ENCODE measurements at places on chromosomes 7 and 10.
A peak's percentile ranks its signal among the peaks of the same experiment; 100 is the strongest.

DNA sequence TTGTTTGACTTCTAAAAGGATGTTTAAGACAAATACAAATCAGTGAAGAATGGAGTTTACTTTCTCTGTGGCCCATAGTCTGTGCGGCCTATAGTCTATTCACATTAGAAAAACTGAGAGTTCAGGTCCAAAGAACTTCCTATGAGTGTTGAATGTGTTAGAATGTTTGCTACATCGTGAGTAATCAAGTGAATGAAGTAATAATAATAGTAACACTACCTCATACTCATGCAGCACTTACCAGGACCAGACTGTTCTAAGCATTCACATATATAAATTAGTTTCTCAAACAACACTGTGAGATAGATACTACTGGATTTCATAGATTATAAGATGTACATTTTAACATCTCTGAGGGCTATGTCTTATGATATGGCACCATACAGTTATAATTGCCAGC lies 70.4 kb downstream of the RALA start:
- DNase-seq = no peak

DNA sequence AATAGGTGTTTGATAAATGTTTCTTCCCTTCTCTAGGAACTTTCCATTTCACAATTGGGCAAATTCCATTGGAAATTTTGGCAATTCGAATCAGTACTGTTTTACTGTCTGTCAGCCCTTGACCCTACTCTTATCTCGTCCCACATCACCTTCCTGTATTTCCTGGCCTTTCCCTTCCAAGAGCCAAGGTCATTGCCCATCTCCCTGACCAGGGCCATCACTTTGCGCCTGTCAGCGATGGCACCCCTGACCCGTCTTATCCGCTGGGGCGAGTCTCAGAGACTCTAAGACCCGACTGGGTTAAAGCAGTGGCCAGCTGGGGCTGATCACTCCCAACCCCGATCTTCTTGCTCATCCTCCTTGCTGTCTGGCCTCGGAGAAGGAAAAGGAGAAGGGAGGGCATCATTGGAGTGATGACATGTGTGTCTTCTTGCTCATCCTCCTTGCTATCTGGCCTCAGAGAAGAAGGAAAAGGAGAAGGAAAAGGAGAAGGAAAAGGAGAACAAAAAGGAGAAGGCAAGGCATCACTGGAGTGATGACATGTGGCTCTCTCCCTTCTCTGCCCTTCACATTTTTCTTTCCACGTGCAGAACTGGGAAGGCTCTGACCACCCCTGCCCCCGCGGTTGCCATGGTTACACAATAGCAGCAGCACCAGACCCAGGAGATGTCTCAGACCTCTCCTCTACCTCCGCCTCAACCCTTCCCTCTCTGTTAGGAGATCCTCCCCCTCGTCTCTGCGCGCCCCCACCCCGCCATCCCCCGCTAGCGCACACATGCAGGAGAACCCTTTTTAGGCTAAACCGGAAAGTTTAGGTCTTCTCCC lies 2.0 kb downstream of the SEMA3D start:
- DNase-seq = peak; percentile 63

GRCh38 chr7:102291056-102291915 lies 4.6 kb downstream of the SH2B2 start:
- DNase-seq = no peak

- DNase-seq = peak; percentile 65
These were observed 25.8 kb upstream of the TMEM120A start for GRCh38 chr7:76020031-76020714.

DNA sequence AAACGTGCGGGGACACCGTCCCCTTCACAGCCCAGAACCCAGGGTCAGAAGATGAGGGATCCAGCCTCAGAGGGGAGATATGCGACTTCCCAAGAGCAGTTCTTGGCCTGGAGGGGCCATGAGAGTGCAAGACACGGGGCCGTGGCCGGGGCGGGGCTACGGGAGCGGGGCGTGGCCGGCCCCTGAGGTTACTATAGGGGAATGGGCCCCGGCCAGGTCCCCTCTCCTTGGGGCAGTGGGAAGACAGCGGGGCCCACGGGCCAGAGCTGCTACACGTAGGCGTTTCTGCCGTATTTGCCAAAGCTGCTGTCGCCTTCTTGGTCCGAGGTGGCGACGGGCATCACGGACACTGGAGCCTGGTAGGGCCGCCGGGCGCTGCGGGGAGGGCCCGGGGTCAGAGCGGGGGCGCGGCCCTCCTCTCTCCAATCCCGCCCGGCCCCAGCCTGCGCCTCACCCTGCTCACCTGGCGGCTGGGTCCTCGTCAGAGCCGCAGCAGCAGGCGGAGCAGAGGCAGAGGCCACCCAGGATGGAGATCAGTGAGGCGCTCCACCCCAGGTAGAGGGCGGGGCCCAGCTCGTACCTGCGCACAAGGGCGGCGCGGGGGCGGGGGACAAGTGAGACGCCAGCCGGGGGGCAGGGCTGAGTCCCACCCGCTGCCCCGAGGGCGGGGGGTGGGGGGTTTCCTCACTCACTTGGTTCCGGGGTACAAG lies 5.3 kb downstream of the CLDN15 start:
- DNase-seq = no peak

- no peak for DNase-seq
These were observed 12.1 kb upstream of the MAGI2 start for GRCh38 chr7:79465551-79465950.

- no peak for DNase-seq
These were observed 25.6 kb downstream of the CDNF start for GRCh38 chr10:14812271-14812670.
